ENCODE measurements at places on chromosomes 2 and 18.
A peak's percentile ranks its signal among the peaks of the same experiment; 100 is the strongest.

DNA sequence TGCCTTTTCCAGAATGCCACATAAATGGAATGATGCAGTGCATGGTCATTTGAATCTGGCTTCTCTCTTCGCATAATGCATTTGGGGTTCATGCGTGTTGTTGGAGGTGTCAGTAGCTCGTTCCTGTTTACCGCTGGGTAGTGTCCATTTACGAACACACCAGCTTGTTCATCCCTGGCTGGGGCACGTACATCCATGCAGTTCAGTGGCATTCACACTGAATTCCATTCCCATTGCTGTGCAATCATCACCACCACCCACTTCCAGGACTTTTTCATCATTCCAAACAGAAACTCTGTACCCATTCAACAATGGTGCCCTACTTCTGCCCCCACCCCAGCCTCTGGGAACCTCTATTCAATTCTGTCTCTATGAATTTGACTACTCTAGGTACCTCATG lies 14.7 kb upstream of the CIDEA start:
- DNase-seq = no peak

DNA sequence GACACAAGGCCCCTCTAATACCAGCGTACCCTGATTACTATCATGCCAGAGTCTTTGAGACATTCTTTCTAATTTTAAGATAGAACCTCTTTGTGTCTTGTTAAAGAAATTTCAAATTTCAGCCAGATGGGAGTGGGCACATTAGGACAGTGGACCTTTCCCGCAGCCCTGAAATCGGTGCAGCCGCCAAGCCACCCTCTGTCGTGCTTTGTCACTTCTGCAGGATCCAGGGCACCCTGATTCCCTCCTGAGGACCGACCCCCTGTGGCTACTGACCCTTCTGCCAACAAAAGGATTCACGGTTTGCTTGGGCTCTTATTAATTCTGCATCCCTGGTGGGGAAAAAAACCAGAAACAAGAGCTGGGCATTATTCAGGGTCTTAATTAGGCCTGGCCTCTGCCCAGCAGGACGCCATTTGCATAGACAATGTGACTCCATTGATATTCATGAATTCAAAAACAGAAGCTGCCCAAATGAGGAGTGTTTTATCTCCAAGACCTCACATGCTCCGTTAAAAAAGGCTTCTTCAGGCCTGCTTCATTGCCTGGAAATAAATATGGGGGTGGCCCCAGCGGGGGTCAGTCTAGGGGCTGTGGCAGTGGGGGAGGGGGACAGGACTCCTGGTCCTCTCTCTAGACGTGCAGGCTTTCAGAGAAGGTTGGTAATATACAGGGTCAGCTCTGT lies 116.9 kb downstream of the ALPK2 start:
- no peak for DNase-seq

DNA sequence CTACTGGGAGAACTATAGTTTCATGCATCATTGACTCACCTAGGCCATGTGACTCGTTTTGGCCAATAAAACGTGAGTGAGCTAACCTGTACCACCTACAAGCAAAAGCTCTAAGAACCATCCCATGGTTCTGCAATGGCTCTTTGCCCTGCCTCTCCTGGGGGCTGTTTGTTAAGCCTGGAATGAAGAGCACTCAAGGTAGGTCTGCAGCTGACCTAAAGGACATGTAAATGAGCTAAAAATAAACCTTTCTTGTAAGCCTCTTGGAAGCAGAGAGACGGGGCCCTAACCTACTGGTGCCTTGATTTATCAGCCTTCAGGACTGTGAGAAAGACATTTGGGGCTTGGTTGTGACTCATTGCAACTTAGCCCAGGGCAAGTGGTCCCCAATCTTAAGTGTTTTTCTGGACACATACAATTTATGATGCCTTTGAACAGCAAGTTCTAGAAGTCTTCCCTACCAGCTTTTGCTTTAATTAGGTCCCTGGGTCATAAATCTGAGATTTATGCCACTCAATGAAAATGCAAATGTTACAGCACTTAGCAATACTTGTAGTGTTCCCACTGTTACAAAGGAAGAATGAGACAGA lies 107.4 kb downstream of the OSBPL6 start:
- DNase-seq = no peak

- no peak for DNase-seq
Measured at GRCh38 chr2:129863350-129863749, 116.1 kb upstream of the RAB6C start.

- DNase-seq = peak; percentile 74
Measured at GRCh38 chr2:230956827-230957755, 32.0 kb upstream of the GPR55 start.

DNA sequence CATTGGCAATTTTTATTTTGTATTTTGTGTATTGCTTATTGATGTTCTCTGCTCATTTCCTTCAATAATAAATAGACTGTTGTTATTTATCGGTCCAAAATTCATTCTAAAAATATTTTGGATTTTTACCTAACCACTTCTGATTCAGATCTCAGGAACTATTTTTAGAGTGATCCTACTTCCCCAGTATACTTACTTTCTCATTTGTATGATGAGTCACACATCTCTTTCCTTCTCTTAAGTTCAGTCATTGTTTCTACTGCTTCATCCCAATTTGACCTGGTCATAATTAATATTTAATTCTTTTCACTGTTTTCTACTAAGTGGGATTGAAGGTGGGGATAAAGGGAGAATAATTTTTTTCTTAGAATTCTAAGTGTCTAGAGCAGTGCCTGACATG lies 75.1 kb downstream of the AGPS start:
- no peak for DNase-seq

- DNase-seq = no peak
Measured at GRCh38 chr18:58351776-58352175, 277.1 kb downstream of the ALPK2 start.

GRCh38 chr2:107107351-107107750 lies 221.4 kb upstream of the ST6GAL2 start:
- no peak for DNase-seq

GRCh38 chr18:36813101-36813775 lies 15.6 kb downstream of the TPGS2 start:
- no peak for DNase-seq

GRCh38 chr2:218066926-218067515 lies 2.0 kb upstream of the RUFY4 start:
- no peak for DNase-seq

GRCh38 chr2:168494190-168494711 lies 38.2 kb downstream of the CERS6 start:
- DNase-seq = no peak

GRCh38 chr2:172000696-172001361 lies 1.1 kb downstream of the METAP1D start:
- DNase-seq = no peak

- DNase-seq = no peak
Measured at GRCh38 chr18:49727816-49728215, 85.5 kb downstream of the ACAA2 start.

- no peak for DNase-seq
Measured at GRCh38 chr2:240799033-240799820, 20.8 kb downstream of the KIF1A start.

- DNase-seq = no peak
Measured at GRCh38 chr2:128416806-128417205, 98.1 kb upstream of the HS6ST1 start.

DNA sequence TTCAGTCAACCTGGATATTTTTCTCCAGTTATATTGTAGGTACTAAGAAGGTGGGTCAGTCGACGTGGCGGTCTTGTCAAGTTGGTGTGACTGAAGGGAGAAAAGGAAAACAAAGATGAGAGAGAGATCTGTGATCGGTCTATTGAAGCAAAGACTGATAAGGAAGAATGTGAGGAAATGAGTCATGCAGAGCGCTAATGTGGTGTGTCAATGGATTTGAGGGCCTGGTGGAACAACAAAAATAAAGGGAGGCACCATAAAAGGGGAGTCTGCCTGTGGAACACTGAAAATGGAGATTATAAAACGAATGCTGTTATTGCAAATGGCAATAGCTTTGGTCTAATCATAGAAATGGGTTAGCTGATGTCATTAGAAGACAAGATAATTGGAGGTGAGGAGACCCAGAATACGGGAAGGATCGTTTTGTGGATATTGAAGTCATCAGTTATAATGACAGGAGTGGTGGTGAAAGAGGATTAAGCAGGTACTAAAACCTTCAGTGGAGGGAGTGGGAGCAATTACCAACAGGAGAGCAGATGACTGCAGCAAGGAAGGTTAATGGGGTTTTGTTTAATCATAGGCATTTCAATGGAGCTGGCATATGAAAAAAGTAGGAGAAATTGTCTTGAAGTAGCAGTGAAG lies 599.1 kb upstream of the FSHR start:
- DNase-seq = no peak

GRCh38 chr18:73232933-73233332 lies 365.1 kb upstream of the NETO1 start:
- DNase-seq = no peak

DNA sequence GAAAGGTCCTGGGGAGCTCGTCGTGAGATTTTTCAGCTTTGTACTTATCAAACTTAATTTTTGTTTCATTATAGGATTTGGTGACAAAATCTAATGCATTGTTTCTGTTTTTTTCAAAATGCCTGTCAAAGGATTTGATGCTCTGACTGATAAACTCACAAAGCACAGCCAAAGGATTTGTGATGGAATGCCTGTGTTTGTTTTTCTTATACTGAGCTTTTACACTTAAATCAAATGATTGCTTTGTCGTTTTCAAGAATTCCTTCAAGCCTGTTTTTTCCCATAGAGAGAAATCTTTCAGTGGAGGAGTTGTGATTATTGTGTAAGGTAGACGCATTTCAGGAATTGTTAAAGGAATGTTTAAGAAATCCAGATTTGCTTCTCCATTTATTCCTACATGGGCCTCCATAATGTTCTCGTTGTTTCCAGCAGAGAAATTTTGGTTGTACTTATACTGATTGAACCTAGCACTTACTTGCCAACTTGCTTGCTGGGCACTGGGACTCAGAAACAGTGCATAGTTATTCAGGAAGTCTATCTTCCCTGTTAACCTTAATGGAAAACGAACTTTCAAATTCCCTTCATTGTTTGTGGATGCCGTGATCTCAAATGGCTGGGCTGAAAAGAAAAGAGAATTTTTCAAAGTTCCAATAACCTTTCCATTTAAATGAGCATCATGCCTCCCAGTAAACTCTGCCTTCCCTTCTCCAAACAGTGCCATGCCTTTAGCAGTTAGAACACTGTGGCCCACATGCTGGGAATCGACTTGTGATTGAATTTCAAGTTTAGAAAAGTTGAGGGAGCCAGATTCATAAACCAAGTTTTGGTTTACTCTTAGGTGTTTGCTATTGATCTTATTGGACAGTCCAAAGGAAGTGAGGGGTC lies 36.5 kb downstream of the APOB start:
- no peak for DNase-seq

All from stimulated activated naive CD8-positive, alpha-beta T cell treated with anti-CD3 and anti-CD28 coated beads, Interleukin-15, amount 100 ng/mL, for 72 hours (primary cell).